CD4-positive, alpha-beta T cell treated with Interleukin-10 for 1 hour (primary cell): ENCODE measurements at places on chromosomes 5 and 9.
A peak's percentile ranks its signal among the peaks of the same experiment; 100 is the strongest.

DNA sequence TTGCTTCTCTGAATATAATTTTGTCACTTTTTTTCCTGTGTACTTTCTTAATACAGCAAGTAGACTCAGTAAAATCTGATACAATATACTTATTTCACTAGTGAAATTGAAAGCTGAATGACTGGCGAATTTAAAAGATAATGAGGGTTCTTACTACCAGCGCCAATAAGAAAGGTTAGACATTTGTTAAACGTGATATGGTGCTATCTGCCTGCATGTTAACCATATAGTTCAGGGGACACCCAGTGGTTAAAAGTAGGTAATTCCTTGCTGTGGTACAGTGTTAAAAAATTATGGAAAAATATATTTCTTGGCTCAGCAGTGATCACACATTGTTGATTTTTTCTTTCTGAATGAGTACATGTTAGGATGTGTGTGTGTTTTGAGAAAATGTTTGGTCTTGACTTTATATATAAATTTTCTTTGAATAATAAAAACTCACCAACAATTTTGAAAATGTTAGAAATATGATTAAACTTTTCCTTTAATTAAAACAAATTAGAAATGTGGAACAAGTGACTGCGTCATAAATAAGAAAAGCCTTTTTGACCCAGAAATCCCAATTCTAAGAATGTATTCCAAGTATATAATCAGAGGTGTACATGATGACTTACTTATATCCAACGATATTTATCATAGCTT lies 25.8 kb downstream of the CAST start:
- peak; percentile 46 for DNase-seq

- DNase-seq = no peak
These were observed 9.5 kb downstream of the SHC3 start for GRCh38 chr9:89168901-89169813.

- no peak for DNase-seq
These were observed 34.7 kb upstream of the IDNK start for GRCh38 chr9:83588256-83588655.

DNA sequence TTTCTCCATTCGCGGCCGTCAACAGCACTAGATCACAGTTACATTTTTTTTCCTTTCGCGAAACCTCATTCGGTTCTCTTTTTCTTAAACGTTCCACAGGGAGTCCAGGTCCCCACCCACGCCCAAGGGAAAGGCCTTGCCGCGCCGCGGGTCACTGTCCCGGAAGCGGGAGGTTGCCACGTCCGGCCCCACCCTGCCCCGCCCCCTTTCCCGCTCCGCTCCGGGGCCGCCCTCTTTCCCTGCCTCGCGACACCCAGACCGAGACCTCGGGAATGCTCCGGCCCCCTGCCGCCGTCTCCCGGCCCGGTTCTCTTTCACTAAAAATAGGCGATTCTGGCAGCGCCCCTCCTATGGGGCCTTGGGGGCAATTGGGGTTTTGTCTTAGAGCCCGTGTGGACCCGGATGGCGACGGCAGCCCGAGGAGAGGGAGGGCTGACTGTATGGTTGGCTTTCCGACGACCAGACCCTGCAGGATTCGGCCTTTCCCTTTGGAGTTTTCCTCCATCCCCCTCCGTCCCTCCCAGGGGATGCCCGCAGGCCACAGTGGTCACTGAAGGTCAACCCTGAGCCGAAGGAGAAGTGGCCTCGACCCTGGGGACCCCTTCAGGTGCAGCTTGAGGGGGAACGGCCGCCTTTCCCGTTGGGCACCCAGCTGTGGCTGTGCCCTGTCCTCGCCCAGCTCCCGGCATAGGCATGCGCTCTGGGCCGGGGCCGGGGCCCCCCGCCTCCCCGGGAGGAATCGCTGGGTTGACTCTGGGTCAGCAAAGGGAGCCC lies 2.8 kb upstream of the RACK1 start:
- DNase-seq = peak; percentile 72

- DNase-seq = no peak
These were observed 17.7 kb upstream of the CARTPT start for GRCh38 chr5:71701407-71701806.

- DNase-seq = no peak
These were observed 112.8 kb upstream of the EFNA5 start for GRCh38 chr5:107783551-107783950.

- DNase-seq = peak; percentile 84
These were observed 6.9 kb upstream of the NDUFB6 start for GRCh38 chr9:32579706-32580331.

DNA sequence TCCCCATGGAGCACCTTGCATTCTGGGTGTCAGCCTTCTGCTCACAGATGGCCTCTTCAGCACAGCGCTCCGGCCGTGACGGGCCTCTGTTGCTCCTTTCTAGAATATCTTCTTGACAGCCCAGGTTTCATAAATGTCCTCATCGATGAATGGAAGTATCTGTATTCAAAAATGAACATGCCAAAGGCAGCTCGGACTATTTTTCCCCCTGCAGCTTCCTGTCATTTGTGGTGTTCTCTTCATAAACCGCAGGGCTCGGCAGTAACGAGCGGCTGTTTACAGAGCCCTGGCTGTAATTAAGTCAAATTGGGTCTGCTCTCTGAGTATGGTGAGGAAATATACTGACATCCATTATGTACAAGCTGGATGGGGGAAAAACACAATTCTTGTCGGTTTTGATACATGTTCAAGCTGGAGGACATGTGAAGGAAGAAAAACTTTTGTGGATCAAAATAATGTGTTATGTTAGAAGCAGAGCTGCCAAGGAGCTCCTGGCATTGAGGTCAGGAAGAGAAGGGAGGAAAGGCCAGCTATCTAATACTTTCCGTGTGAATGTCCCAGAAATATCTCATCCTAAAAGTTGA lies 154.1 kb upstream of the CD180 start:
- DNase-seq = peak; percentile 40

GRCh38 chr9:84301851-84302250 lies 38.7 kb downstream of the SLC28A3 start:
- no peak for DNase-seq
